ENCODE measurements at places on chromosomes 5 and 9.

GRCh38 chr5:84642795-84643194 lies 258.1 kb upstream of the EDIL3 start:
- DNase-seq = peak; percentile 36

DNA sequence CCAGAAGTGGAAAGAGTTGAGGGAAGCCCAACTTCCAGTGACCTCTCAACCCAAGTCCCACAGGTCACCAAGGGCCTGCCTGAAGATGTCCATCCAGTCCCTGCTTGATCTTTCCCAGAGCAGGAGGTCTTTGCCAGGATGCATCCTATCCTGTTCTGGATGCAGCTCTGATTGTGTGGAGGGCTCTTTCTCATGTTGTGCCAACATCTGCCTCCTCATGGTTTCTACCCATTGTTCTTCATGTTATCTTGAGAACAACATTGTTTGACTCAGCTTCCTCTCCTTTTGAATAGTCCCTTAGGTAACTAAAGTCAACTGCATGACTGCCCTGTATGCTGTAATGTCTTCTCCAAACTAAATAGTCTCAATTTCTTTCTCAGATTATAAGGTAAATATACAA lies 169.3 kb downstream of the CCDC192 start:
- no peak for DNase-seq

GRCh38 chr9:133235549-133236222 lies 26.6 kb upstream of the OBP2B start:
- DNase-seq = no peak

DNA sequence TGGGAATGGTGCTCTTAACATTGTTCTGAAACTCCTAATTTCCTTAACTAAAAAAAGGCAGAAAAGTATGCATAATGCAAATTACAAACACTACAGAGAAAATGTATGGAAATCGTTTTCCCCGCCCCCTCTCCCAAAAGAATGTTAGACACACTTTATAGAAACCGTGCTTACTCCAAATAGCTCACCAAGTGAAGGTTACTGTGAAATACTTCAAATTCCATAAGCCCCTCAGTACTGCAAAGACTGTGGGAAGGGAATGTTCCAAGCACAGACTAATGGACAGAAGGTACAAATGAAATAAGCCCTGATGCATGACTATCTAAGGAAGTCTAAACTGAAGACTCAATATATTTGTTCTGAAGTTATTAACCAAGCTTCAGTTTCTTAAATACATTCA lies 12.5 kb downstream of the MAPKAP1 start:
- DNase-seq = no peak

DNA sequence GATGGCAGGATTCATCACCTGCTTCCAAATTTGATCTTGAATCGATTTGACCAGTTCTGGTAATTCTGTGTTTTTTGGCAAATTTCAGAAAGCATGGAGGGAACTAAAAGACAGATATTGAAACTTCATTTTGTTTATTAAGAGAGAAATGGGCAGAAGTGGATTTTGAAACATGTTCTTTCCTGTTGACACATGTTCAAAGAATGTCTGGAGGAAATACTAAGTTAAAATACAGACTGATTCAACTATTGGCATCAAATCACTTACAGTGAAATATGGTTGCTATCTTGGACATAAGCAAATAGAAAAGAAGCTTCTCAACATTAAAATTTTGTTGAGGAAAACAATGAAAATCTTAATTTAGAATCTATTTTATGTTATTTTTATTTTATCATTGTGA lies 19.3 kb upstream of the GZMK start:
- no peak for DNase-seq

GRCh38 chr5:171094356-171094755 lies 214.7 kb upstream of the TLX3 start:
- DNase-seq = no peak

- no peak for DNase-seq
These were observed 59.0 kb downstream of the CWC27 start for GRCh38 chr5:64827703-64828102.

- DNase-seq = no peak
These were observed 65.8 kb downstream of the ZNF354C start for GRCh38 chr5:179125789-179126505.

GRCh38 chr9:38285236-38285635 lies 107.3 kb upstream of the ALDH1B1 start:
- no peak for DNase-seq

- DNase-seq = no peak
These were observed 143.3 kb downstream of the GADD45G start for GRCh38 chr9:89748021-89748670.

DNA sequence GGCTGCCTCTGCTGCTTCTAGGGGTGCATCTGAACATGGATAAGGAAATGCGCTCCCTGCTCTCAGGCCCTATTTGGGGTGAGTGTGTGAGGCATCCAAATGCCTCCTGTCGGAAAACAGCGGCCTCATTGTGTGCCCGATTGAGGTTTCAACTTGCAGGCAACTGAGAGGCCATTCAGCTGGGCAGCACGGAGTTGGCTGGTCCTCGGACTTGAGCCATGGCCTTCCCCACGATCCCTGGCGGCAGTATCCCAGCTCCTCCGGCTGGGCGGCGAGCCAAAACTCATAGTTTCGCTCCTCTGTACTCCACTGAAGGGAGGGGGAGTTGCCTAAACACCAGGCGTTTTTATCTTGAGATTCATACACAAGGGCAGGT lies 597.3 kb upstream of the SGCD start:
- no peak for DNase-seq

DNA sequence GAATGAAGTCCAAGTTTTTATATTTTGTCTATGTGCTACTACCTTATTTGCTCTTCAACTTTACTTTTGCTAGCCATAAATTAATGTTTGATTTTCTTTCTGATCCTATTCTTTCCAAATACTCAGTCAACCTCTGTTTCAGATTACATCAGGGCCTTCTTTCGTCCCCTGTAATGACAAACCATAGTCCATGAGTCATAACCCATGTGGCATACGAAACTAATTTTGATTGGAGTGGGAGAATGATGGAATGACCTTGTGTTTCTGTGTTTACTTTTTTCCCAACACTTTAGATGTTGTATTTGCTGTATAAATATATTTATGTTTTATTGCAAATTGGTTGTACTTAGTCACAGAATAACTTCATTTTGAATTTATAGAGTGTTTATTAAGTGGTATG lies 1043.1 kb downstream of the DTWD2 start:
- DNase-seq = no peak

- no peak for DNase-seq
These were observed 89.5 kb downstream of the UGCG start for GRCh38 chr9:111986035-111986556.

DNA sequence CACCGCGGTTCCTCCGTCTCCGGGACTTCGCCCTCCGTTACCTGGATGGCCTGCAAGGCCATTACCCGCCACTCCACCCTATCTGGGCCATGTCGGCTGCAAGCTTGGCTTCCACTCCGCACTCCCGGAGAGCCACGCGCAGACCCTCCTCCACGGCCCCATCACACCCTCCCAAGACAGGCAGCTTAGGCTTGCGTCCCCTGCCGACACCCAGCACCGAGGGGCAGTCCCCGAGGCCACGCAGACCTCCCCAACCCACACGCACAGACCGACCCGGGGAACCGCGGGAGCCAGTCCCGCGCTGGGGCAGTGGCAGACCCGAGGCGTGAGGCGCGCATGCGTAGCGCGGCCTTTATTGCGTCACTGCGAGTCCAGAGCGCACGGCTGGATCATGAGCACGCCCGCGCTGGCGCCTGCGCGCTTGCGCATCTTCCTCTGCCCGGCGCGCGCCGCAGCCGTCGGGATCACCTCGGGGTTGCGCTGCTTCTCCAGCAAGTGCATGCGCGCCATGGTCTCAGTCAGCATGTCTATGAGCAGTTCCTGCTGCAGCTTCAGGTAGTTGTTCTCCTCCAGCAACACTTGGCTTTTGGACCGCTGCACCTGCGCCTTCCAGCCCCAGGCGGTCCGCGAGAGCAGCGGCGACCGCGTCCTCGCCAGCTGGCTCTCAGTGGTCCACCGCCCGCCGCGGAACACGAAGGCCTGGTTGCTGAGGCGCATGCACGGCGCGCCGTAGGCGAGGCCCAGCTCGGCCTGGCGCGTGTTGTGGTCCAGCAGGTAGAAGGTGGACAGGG lies 2.4 kb downstream of the CBY3 start:
- peak; percentile 86 for DNase-seq

- DNase-seq = no peak
These were observed 213.4 kb downstream of the HSPA4 start for GRCh38 chr5:133265257-133265656.

- no peak for DNase-seq
These were observed 75.2 kb downstream of the F2RL2 start for GRCh38 chr5:76547891-76548524.

DNA sequence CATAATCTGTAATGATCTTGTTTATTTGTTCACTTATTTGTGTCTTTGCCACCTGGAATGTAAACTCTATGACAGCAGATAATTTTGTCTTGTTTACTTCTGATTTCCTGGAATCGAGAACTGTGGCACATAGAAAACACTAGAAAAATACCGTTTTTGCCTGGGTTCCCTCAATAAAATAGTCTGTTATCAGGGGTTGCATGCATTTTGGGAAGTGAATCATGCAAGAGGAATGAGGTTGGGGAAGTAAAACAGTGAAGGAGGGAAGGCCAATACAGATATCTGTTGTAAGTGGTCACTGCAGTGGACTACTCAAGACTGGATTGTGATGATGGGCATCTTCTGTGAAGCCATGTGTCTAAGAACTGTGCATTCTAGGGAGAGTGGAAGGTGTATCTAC lies 45.2 kb upstream of the IL6ST start:
- DNase-seq = no peak

GRCh38 chr9:110142868-110143481 lies 65.0 kb downstream of the C9orf152 start:
- DNase-seq = no peak

DNA sequence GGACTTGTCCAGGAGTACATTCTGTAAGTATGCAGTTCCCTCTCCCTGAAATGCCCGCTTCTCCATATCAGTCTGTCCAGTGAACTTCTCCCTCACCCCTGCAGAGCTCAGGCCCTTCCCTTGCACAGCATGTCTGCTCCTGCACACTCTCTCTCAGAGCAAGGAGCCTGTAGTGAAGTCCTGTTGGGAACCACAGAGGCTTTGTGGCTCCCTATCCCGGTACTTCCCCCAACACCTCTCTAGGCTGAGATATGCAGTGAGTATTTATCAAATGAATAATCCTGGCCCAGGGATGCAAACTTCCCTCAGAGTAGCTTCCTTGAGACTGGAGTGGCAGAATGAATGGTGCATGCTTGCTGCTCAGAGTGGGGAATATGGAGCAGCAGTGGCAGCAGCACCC lies 48.8 kb downstream of the POC5 start:
- no peak for DNase-seq

DNA sequence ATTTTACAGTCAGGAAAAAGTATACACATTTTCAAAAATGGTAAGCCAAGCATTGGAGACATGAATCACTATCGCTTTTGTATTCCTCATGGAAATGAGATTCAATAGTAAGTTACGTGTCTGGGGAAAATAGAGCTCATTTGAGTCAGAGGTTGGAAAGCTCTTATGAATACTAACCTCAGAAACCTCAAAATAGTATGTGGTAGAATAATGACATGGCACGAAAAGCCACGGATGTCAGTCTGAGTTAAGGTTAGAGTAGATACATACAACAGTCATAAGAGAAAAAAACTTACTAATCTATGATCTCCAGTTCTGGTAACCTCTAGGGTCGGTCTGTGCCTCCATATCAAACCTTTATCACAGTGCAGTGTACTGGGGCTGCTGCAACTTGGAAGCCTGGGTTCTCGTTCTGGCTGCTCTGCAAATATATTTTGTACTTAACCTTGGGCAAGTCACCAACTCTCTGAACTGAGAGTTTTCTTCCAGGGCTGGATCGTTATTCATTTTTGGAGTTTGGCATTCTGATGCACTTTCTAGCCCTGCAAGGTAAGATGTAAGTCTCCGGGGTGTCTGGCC lies 31.8 kb downstream of the MAP1B start:
- DNase-seq = peak; percentile 79

- no peak for DNase-seq
These were observed 75.2 kb upstream of the FREM1 start for GRCh38 chr9:14985419-14985818.

DNA sequence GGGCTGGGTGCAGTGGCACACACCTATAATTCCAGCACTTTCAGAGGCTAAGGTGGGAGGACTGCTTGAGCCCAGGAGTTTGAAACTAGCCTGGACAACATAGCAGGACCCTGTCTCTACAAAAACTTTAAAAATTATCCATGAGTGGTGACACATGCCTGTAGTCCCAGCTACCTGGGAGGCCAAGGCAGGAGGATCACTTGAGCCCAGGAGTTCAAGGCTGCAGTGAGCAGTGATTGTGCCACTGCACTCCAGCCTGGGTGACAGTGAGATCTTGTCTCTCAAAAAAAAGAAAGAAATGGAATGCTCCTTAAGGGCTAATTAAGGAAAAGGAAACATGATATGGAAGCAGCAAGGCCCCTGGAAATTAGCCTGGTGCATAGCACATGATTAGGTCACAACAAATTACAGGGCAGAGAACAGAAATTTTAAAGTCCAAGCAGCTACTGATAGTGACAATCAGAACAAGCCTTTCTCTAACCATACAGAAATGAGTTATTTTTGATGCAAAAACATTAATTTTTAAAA lies 19.5 kb downstream of the ANKH start:
- no peak for DNase-seq

- no peak for DNase-seq
These were observed 539.9 kb downstream of the DMRTA1 start for GRCh38 chr9:22986556-22986955.

GRCh38 chr9:109624896-109625295 lies 126.8 kb upstream of the PTPN3 start:
- no peak for DNase-seq

- DNase-seq = no peak
These were observed 22.2 kb upstream of the ZBTB34 start for GRCh38 chr9:126838055-126838811.

- no peak for DNase-seq
These were observed 36.8 kb upstream of the NFIB start for GRCh38 chr9:14350754-14351153.

- DNase-seq = no peak
These were observed 80.8 kb downstream of the ASTN2 start for GRCh38 chr9:117334101-117334500.

DNA sequence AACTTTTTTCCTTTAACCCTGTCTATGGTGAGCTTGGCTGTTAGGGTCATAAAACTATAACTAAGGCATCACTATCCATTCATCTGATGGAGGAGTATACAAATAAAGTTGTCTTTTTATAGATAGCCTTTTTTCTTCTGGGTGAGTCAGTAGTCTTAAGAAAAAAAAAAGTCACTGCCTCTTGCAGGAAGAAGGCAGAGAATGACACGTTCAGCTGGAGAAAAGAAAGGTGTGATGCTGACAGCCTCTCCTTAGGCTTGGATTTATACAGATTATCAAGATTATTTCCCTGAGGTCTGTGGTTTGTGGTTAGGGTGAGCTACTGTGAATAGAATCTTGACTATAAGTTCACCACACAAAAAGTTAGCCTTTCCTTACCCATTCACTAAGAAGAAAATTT lies 23.0 kb downstream of the EPB41L4B start:
- no peak for DNase-seq

GRCh38 chr5:171629221-171629620 lies 156.4 kb upstream of the SMIM23 start:
- no peak for DNase-seq

GRCh38 chr9:112135706-112136105 lies 39.4 kb downstream of the SUSD1 start:
- DNase-seq = no peak
